ENCODE measurements at places on chromosomes 13 and 19.
A peak's percentile ranks its signal among the peaks of the same experiment; 100 is the strongest.

DNA sequence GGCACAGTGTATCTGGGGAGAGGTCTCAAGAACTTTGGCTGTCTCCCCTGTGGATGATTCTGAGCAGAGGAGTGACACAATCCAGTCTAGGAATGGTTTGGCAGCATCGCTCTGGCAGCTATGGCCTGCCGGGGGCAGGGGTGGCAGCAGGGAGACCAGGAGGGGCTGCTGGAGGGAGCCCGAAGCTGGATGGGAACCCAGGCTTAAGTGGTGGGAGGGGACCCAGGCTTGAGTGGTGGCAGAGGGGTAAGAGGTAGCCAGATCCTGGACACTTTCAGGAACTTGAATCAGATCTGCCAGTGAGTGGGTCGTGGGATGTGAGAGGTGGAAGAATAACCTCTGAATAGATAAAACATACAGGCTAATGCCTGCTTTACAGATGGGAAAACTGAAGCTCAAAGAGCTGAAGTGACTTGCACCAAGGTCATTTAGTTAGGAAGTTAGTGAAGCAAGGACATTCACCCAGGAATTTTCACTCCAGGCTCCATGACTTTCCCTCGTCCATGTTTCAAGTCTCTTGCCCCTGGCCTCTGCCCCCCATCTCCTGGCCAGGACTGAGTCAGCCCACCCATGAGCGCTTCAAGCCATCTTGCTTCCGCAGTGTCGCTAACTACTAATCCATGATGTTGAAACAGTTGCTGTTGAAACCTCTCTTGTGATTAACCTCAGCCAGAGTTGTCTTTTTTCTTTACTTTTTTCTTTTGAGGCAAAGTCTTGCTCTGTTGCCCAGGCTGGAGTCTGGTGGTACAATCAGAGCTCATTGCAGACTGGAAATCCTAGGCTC, 29.9 kb upstream of the C1QTNF9 start:
- DNase-seq = peak; percentile 22

- DNase-seq = peak; percentile 5
Measured at GRCh38 chr13:58587183-58587582, 955.6 kb downstream of the PCDH17 start.

DNA sequence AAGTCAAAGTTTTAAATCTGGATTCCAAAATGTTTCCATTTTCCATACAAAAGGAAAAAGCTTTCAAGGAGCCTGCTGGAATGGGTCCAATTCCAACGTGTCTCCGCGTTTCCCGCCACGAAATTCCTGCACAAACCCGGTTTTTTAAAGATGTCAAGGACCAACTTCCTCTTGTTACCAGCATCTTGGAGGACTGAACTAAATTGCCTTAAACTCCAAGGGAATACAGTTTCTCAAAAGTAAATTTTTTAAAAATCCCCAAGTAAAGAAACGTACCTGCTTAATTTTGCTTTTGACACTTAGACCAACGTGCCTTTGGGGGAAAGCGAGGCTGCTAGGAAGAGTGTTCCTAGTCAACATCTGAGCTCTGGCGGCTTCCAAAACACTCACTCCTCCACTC, 12.3 kb upstream of the SOX1 start:
- DNase-seq = no peak

- DNase-seq = no peak
Measured at GRCh38 chr13:45545686-45546409, 69.7 kb downstream of the ERICH6B start.

DNA sequence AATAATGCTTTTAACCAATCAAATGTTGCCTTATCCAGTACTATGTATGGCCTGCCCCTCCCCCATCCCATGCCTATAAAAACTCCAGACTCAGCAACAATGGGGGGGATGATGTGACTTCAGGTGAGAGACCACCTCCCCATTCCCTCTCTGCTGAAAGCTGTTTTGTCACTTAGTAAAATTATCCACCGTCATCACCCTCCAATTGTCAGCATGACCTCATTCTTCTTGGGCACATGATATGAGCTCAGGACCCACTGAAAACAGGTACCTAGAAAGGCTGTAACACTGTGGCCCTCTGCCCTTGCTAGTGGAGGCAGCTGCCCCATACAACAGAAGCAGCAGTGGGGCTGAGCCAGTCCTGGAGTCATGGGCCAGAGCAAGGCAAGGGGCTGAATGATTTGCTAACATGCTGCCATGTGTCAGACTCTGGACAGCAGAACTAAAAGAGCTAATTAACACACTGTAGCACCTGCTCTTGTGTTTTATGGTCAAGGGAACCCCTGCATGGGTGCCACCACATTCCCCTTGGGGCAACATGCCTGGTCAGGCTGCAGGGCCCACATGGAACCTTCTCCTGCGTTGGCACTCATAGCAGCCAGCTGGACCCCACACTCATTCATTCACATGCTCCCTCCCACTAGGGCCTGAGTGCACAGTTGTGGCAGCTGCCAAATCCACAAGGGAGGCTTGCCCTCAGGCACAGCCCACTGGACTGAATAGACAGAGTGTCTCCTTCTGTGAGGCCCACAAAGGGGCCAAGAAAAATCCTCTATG, 722.2 kb upstream of the PCDH20 start:
- DNase-seq = no peak

DNA sequence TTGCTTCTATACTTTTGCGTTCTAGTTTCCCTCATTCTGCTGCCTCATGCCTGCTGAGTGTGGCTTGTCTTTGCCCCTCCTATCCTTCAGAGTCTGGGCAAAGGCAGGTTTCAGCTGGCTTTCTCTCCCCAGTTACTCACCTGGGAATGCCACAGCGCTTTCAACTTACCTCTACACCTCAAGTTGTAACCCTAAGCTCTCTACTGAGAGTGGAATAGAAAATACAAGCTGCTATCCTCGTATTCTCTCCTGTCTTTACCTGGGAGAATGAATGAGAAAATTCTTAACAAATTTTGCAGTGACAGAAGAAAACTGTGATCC, 316.3 kb upstream of the KLF12 start:
- DNase-seq = no peak

All from stomach (tissue), 19 donors.